Activated T-helper 9 cell treated with anti-CD3 and anti-CD28 coated beads, Interleukin-2, amount 50 U/mL, for 16 hours (primary cell): ENCODE measurements at places on chromosomes 5 and 9.

DNA sequence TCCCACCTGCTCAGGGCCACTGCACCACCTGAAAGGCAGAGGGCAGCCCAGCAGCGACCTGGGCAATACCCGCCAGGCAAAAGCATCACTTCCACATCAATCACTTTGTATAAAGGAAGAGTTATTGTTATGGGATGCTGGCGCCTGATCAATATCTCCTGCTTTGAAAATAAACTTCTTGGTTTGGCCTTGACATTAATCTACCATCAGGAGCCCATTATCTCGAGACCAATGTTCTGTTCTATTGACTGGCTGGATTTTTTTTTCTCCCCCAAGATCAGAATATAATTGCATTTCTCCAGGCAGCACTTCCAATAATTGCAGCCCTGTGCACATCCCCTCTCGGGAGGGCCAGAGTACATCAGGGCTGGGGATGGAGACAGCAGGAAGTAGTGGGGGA is 44.4 kb upstream of the SAP30L start:
- DNase-seq = no peak

- no peak for DNase-seq
These were observed 1.0 kb downstream of the BRIX1 start for GRCh38 chr5:34916518-34916917.

- no peak for DNase-seq
These were observed 122.1 kb downstream of the SAXO1 start for GRCh38 chr9:18910916-18911315.

- DNase-seq = no peak
These were observed 1407.8 kb upstream of the C9orf72 start for GRCh38 chr9:28981129-28981528.

GRCh38 chr5:39466846-39467245 is 42.1 kb upstream of the DAB2 start:
- DNase-seq = no peak

DNA sequence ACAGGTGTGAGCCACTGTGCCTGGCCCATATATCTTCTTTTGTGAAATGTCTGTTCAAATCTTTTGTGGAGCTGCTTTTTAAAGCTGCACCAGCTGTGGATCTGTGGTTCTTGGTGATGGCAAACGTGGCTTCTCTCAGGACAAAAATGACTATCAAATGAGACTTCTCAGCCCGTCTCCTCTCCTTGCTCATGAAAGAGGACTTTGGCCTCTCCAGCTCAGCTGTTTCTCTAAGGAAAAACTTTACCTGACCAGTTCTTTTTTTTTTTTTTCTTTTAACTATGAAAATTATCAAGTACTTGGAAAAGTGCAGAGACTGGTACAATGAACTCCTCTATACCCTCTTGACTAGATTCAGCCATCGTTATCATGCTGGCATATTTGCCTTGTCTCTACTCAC is 44.8 kb downstream of the RALGPS1 start:
- no peak for DNase-seq

GRCh38 chr5:122401976-122402725 is 90.1 kb downstream of the SNCAIP start:
- no peak for DNase-seq
